ENCODE measurements at places on chromosomes 12 and 14.

GRCh38 chr14:66624336-66624937, 116.5 kb downstream of the GPHN start:
- peak; percentile 36 for DNase-seq

- no peak for DNase-seq
Observed at GRCh38 chr14:60636879-60637478, 12.3 kb downstream of the SIX1 start.

- DNase-seq, result peak; percentile 69
Observed at GRCh38 chr12:109110988-109111495, 5.3 kb upstream of the ACACB start.

DNA sequence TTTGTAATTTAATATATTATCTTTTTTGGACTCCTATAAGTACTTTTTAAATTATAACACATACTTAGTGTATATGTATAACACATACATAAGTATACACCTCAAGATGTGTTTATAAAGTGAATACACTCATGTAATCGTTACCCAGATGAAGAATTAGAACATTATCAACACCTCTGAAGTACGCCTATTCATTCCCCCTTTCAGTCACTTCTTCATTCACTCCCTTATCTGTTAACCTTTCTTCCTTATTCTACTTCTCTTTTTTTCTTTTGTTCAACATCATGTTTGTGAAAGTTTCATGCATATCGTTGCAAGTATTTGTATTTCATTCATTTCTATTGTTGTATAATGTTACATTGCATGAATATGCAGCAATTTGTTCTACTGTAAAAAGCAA, 98.5 kb downstream of the ARID2 start:
- DNase-seq, result no peak

DNA sequence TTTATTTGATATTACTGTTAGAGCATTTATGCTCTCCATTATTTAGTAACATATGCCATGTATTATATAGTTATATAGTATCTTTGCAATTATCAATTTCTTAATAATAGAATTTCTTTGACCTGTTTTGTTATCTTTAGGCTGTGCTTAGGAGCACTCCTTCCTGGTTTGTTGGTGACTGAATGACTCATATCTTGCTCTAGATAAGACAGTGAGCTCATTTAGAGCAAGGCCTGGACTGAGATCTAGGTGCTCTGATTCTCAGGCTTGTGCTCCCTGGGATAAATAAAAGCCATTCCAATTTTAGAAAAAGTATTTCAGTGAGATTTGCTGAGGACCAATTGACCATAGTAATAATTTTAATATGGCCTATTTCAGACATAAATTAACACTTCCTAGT, 951.2 kb downstream of the FLRT2 start:
- peak; percentile 17 for DNase-seq

DNA sequence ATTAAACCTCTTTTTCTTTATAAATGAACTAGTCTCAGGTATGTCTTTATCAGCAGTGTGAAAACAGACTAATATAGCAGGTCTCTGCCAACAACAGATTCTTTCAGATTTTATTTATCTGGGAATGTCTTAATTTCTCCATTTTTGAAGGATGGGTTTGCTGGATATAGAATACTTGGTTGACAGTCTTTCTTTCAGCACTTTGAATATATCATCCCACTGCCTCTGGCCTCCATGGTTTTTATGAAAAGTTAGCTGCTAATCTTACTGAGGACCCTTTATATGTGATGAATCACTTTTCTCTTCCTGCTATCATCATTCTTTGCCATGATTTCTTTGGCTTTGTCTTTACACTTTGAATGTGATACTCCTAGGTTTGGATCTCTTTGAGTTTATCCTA, 148.0 kb downstream of the ANO6 start:
- no peak for DNase-seq

DNA sequence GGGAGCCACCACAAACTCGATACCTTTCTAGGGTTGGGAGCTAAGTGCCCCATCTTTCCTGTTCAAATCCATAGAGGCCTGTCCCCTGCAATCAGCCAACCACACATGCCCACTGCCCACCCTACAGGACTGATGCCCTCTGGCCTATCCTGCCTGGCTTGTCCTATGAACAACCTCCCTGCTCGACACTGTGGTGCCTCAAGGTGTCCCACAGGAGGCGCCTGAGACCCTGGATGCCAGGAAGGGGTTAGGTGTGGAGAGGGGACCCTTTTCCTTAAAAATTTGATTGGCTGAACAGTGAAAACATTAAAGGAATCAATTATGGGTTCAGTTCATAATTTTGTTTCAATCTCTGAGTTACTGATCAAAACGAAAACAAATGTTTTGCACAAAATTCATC, 97.3 kb upstream of the FZD10 start:
- DNase-seq, result no peak

DNA sequence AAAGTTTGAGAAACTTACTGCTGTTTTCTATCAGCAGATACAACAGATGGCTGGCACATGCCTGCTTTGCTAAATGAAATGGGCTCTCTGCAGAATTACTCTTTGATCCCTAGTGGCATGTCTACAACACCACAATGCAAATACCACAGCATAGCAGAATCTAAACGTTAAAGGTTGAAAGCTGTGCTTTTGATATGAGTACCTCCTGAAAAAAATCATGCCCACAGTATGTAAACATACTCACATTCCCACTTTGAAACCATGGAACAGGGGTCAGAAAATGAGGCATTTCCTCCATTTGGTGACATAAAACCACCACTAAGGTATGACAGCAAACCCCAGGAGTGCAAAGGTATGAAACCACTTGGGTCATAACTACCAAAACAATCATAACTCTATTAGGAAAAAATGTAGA, 7.5 kb downstream of the WIF1 start:
- DNase-seq, result no peak

- DNase-seq, result no peak
Observed at GRCh38 chr14:105710119-105711043, 184.0 kb downstream of the TMEM121 start.

- no peak for DNase-seq
Observed at GRCh38 chr14:98274596-98274995, 997.4 kb downstream of the BCL11B start.

GRCh38 chr14:31419179-31419966, 977 bp downstream of the HEATR5A start:
- peak; percentile 29 for DNase-seq

DNA sequence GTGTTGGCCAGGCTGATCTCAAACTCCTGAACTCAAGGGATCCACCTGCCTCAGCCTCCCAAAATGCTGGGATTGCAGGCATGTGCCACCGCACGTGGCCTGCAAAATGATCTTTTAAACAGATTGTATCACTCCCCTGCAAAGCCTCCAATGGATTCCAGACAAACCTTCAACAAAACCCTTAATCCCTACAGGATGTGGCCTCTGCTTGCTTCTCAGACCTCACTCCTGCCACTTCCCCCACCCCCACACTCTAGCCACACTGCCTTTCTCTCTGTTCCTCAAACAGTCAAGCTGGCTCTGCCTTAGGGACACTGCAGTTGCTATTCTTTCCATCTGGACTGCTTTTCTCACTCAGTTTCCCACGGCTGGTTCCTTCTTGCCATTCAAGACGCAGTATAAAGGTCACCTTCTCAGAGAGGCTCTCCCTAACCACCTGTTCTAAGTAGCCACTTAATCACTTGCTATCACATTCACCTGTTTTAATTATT, 47.3 kb upstream of the TMED10 start:
- no peak for DNase-seq

DNA sequence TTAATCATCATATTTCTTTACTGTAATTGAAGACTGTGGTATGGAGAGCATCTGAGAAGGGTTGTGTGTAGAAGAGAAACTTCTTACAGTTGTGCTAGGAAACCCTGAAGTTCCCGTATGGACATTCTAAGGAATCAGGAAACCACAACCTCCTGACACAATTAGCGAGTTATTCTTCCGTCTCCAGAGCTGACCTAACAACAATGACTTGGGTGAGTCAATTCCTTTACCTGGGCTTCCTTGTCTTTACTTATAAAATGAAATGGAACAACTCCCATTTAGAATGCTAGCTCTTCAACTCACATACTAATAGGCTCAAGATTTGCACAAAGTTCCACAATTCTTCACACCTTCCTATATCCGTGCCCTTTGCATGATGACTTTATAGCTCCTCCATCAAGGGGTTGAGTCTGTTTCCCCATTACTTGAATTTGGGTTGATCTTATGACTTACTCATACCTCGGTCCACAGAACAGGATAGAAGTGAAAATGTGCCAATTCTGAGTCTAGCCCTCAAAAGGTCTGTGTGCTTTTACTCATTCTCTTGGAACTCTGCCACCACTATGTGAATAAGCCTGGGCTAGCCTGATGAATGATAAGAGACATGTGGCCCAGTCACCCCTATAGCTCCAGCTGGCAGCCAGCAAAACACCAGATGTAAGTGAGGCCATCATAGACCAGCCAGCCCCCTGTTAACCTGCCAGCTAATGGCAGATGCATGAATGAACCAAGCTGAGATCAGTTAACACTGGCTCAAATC, 459.4 kb downstream of the ETNK1 start:
- peak; percentile 99 for DNase-seq

DNA sequence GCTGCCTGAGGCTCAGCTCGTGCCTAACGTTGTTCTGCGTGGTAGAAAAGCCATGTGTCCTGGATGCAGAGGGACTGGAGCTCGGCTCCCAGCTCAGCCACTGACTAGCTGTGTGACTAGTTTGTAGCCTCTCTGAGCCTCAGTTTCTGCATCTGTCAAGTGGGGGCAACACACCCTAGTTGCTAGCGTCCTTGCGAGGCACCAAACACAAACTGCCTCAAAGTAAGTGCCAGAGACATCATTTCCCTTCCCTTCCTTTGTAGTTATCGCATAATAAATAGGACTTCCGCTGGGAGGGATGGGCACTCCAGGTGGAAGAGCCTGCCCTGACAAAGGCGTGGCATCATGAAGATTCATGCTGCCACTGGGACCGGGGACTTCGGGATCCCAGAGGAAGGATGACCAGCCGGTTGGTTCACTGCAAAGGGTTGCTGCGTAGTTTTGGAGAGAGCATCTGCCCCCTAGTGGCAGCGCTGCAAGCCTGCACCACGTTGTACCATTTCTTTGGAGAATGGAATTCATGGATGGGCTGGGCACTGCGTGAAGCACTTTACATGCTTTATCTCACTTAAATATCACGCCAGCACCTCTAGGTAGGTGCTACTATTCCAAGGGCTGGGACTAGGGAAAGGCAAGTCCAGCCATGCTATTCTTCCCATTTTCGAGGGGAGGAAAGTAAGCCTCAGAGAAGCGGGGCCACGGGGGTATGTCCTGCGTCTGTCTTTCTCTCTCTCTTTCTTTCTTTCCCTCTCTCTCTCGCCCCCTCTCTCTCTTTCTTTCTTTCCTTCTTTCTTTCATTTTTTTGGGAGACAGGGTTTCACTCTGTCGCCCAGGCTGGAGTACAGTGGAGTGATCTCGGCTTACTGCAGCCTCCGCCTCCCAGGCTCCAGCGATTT, 4.6 kb downstream of the CCDC197 start:
- DNase-seq, result peak; percentile 33

GRCh38 chr12:117567644-117568216, 206.3 kb upstream of the NOS1 start:
- DNase-seq, result no peak

DNA sequence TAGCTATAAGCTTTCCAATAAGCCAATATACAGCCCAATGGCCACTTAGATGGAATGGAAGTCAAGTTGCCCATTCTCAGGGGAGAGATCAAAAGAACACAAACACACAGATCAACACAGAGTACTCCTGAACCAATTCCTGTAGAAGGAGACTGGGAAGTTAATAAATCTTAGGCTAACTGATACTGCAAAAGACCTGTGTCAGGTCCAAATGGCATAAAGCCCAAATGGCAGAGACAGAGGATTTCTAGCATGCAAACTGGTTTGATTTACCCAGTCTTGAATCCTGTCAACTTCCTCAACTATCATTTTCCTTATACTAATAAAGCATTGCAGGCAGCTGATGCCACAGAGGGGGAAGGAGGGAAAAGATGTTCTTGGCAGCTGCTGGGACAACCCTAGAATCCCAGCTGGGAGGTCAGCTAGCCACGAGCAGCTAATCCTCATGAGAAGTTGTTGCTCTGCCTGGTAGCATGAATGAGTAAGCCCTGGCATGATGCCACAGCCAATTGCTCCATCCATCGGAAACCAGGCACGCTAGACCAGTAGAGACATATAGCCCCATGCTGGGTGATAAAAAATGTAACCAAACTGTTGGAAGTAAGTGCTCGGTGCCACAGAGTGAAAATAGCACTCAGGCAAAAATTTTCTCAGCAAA, 26.2 kb downstream of the ANG start:
- no peak for DNase-seq

GRCh38 chr12:94873734-94874517, 129.6 kb downstream of the NDUFA12 start:
- DNase-seq, result no peak

DNA sequence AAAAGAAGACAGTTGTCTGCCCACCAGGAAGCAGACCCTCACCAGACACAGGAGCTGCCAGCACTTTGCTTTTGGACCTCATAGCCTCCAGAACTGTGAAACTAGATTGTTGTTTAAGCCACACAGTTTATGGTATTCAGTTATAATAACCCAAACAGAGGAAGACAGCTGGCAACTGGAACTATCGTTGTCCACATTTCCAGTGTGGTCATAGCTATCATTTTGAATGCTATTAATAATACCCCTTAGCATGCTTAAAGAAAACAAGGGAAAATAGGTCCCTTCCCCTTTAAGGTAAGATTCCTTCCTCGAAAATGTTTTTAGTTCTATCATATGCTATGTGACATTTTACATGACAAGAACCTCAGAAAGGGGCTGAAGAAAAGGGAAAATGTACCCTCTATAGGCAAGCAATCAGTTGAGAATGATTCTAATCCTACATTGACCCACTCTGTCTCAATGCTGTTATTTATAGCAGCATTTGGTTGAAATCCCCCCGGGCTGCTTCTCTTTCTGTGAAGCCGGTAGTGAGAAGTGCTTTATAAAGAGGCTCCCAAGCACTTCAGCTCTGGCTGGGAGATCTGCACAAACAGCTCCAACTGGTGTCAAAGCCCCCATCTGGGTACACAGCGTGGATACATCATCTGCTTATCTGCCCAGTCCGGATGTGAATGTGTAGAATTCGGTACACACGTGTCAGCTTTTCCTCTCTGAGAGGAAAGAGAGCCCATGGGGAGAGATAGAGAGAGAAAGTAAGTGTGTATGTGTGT, 221.2 kb upstream of the FLRT2 start:
- no peak for DNase-seq

DNA sequence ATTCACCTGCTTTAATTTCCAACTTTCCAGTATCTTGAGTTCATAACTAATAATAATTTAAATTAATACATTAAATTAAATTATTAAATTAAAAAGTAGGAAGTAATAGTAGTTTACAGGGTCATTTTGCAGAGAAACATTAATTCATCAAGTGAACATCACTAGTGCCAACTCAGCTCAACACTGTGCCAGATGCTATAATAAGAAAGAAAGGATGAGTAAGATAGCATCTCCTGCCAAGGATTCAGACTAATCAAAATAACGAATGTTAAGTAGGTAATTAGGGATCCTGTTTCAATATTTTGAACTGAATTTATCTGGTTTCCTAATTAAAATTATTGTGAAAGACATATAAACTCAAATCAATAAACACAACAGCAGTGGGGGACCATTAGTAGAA, 596.7 kb downstream of the SLC6A15 start:
- no peak for DNase-seq

DNA sequence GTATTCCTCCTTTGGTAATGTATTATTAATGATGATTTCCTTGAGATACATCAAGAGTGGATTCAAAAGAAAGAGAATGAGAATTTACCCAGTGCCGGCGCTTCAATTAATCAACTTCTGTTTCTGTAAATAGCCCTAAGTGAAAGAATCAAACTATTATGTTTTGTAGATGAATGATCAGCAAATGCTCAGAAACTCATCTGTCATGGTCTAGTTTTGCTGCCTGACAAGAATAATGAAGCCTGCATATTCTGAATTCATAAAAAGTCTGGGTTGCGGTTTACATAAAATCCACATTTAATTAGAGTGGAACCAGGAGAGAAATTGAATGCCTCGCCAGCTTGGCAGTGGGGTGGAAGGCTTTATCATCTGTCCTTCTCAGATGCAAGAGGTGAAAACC, 325.3 kb downstream of the GALC start:
- peak; percentile 61 for DNase-seq

Measured in astrocyte (in vitro differentiated cells and primary cell).